SK-MEL-5 (cell line): ENCODE measurements at places on chromosomes 16 and 17.

DNA sequence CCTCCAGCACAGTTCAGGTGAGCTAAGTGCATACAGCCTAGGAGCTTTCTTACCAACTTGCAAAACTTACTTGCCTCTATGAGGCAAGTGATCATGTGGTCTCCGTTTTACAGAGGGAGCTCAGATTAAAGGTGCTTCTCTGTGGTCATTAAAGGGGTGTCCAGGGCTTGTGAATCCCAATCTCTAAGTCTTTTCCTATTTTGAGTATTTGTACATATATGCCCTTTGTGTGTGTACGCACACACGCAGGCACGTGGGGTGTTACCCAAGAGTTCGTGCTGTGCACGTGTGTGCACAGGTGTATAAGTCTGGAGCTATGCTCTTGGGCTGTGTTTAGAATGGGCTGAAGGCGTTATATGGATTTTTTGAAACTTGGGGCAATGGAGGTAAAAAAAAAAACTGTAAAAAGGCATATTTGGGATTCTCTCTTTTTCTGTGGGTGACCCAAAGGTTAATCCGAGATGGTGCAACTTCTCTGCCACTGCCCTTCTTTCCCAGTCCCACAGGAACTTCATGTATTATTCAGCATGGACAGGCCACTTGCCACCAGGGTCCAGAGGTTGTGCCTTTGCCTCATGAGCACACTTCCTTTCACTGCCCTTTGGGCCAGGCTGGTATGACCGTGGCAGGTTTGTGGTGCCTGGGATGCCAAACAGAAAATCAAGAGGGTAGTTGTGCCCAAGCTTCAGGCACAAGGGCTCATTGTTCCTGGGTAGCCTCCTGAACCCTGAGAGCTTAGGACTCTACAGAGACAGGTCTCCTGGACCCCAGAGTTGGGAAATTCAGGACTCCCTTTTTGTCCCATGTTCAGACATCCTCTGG, 1.5 kb downstream of the ABCC3 start:
- no peak for DNase-seq

DNA sequence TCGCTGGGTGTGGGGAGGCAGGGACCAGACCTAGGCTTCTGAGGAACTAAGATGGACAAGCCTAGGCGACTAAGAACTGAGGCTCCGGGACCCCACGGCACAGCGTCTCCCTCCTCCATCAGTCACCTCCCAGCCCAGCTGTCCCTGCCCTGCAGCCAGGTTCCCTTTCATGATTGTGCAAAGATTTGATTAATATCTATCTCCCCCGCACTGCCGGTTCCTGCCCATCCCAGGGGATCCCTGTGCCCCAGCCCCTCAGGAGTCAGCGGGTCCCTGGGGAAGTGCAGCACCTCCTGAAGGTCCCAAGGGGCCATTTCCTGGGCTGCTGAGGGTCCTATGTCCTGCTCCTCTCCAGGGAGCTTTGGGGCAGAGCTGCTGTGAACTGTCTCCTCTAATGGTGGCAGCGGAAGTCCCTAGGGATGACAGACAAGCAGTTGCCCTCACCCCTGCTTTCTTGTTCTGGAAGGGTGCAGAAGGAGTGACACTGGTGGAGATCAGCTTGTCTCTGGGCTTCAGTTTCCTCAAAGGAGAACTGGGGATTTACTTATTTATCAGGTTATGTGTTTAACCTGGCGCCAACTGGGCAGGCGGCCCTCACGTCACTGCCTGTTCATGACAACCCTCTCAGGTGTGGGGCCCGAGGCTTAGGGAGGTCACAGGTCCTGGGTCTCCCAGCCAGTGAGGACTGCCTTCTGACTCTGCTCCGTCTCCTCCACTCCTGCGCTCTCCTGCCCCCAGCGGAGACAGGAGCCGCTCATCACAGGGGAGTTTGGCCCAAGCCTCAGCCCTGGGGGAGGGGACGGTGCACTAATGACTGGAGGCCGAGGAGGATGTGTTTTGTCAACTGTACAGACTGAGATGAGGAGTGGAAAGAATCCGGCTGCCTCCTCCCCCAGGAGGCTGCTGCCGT, 1.9 kb upstream of the C16orf74 start:
- peak; percentile 53 for DNase-seq

DNA sequence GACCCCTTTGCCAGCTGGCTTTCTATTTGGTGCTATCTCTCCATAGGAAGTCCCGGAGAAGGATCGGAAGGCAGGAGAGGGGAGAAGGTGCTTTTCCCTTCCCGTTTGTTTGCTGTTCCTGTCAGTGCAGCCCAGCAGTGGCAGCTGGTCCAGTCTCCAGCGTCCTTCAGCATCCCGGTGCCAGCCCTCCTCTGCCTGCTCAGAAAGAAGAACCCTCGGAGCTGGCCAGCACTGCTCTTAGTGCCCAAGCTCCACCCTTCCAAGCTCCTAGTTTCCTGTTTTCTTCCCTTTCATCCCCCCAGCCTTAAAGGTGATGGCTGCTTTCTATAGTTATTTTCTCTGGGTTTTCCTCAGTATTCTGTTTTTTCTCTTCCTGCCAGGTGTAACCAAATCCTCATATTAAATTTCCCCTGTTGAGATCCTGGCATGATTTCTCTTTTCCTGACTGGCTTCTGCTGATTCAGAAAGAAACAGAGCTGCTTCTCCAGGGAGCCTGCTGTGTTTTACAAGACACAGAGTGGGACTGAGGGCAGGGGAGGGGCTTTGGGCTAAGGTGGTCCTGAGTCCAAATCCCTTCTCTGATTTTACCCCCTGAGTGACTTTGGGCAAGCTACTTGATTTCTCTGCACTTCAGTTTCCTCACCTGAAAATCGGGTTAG, 186.8 kb downstream of the COPRS start:
- DNase-seq = no peak

GRCh38 chr17:48567209-48567608, 10.9 kb downstream of the HOXB4 start:
- no peak for DNase-seq

DNA sequence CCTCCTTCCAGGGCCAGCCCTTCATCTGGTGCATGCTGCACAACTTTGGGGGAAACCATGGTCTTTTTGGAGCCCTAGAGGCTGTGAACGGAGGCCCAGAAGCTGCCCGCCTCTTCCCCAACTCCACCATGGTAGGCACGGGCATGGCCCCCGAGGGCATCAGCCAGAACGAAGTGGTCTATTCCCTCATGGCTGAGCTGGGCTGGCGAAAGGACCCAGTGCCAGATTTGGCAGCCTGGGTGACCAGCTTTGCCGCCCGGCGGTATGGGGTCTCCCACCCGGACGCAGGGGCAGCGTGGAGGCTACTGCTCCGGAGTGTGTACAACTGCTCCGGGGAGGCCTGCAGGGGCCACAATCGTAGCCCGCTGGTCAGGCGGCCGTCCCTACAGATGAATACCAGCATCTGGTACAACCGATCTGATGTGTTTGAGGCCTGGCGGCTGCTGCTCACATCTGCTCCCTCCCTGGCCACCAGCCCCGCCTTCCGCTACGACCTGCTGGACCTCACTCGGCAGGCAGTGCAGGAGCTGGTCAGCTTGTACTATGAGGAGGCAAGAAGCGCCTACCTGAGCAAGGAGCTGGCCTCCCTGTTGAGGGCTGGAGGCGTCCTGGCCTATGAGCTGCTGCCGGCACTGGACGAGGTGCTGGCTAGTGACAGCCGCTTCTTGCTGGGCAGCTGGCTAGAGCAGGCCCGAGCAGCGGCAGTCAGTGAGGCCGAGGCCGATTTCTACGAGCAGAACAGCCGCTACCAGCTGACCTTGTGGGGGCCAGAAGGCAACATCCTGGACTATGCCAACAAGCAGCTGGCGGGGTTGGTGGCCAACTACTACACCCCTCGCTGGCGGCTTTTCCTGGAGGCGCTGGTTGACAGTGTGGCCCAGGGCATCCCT, 7.4 kb downstream of the NAGLU start:
- DNase-seq = no peak

DNA sequence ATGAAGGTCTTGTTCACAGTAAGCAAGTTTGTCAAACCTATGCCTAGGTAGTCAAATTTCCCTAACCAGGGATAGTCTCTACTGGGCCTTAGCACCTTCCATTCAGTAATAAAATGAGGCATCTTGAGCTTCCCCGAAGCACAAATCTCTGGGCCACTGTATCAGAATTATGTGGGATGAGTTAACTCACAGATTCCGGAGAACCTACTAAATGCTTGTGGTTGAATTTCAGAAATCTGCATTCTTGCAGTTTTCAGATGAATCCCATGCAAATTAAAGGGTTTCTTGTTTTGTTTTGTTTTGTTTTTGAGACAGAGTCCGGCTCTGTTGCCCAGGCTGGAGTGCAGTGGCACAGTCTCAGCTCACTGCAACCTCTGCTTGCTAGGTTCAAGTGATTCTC, 478.8 kb upstream of the HSBP1 start:
- DNase-seq = no peak

- no peak for DNase-seq
Measured at GRCh38 chr17:41439375-41439774, 1.4 kb downstream of the KRT38 start.

- peak; percentile 44 for DNase-seq
Measured at GRCh38 chr16:82653550-82654511, 27.1 kb downstream of the CDH13 start.

DNA sequence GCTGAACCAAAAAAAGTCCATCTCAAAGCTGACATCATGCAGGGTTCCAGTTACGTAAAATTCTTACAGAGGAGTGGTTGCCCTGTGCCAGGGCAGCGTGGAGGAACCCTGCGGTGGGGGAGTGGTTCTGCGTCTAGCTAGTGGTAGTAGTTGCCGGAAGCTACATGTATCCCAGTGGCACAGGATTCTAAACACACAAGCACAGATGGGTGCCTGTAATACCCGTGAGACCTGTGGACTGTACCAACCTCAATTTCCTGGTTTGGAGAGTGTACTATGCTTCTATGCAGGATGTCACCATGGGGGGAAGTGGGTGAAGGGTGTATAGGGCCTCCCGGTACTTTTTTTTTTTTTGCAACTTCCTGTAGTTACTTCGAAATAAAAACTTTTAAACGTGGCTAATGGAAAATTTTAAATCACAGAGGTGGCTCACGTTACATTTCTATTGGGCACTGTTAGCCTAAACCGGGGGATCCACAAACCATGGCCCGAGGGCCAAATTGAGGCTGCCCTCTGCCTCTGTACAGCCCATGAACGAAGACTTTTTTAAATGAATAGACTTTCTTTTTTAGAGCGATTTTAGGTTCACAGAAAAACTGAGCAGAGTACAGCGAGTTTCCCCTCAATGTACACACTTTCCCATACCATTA, 38.5 kb downstream of the TBC1D16 start:
- no peak for DNase-seq

DNA sequence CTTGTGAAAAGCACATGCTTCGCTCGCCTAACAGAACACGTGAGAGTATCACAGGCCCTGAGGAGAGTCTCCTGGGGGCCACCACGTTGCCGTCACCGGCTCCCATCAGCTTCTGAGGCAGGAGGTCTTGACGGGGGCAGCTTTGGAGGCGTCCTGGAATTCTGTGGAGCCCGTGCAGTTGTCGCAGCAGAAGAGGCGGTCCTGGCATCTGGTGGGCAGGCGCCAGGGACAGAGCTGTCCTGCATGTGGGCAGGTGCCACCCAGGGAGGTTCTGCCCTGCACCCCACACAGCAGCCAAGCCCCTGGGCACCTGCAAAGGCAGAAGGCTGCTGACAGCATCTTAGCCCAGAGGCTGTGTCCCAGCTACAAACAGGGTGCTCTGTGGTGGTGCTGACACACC, 99.0 kb upstream of the CREBBP start:
- DNase-seq = no peak

DNA sequence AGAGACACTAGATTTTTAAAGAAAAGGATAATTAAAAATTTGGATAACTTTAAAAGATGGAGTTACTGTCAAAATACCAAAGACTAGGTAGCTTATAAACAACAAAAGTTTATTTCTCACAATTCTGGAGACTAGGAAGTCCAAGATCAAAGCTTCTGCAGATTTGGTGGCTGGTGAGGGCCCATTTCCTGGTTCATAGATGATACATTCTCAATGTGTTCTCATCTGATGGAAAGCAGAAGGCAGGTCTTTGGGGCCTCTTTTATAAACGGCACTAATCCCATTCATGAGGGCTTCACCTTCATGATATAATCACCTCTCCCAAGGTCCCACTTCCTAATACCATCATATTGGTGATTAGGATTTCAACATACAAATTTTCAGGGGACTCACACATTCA, 33.7 kb downstream of the NLK start:
- DNase-seq = no peak

DNA sequence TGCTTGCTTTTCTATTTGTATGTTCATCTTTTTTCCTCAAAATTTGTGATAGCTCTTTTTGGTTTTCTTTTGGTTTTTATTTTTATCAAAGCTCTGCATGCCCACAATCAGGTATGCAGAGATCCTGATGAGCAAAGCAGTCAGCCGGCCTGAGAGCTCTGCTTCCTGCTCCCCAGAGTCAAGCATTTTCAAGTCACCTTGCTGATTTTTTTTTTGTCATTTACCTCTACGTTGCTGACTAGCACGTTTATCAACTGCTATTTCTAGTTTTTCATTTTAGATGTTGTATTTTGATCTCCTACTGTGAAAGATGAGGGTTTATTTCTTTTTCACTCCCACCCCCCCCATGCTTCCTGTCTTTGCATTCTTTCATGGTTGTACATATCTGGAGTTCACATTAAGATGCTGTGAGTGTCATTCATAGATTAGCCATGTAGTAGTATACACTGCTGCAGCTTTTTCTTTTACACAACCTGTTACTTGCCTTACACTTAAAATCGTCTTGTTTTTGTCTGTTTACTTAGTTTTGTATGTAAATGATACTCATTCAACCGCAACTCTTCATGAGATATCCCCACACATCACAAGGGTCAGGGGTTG, 196.2 kb downstream of the LGALS9B start:
- DNase-seq = no peak
